ENCODE measurements at places on chromosomes 6 and 20. TPM values are rescaled to one million over a fixed set of nuclear protein-coding genes. Genes with fewer than 3 reads are reported as not detected.

- no peak overlapping the region for H3K4me3 ChIP-seq
- no peaks in the 10 kb centered on the region for H3K4me1 ChIP-seq
Observed at GRCh38 chr6:28748192-28748591, 175.6 kb downstream of the TRIM27 start.

- H3K27me3 ChIP-seq: no peaks in the 10 kb centered on the region
- no peak for DNase-seq
- H3K27ac ChIP-seq: peak overlapping the region; percentile 27
- H3K36me3 ChIP-seq: no peaks in the 10 kb centered on the region
Observed at GRCh38 chr6:126040826-126041225, 54.5 kb downstream of the TRMT11 start.

- H3K36me3 ChIP-seq: no peaks in the 10 kb centered on the region
- no peaks in the 10 kb centered on the region for H3K4me1 ChIP-seq
- DNase-seq: no peak
- no peak overlapping the region for H3K4me3 ChIP-seq
- H3K27me3 ChIP-seq: no peaks in the 10 kb centered on the region
- H3K27ac ChIP-seq: no peak overlapping the region
Observed at GRCh38 chr20:17513939-17514338, 17.2 kb downstream of the BFSP1 start.

- H3K36me3 ChIP-seq: no peaks in the 10 kb centered on the region
- H3K4me3 ChIP-seq: no peak overlapping the region
- no peak for DNase-seq
- no peaks in the 10 kb centered on the region for H3K4me1 ChIP-seq
- no peaks in the 10 kb centered on the region for H3K27me3 ChIP-seq
Observed at GRCh38 chr6:40456390-40457013, 130.7 kb downstream of the LRFN2 start.

- H3K36me3 ChIP-seq: no peaks in the 10 kb centered on the region
- H3K27me3 ChIP-seq: no peaks in the 10 kb centered on the region
- DNase-seq: no peak
Observed at GRCh38 chr6:94570581-94570980, 1006.8 kb upstream of the MANEA start.

DNA sequence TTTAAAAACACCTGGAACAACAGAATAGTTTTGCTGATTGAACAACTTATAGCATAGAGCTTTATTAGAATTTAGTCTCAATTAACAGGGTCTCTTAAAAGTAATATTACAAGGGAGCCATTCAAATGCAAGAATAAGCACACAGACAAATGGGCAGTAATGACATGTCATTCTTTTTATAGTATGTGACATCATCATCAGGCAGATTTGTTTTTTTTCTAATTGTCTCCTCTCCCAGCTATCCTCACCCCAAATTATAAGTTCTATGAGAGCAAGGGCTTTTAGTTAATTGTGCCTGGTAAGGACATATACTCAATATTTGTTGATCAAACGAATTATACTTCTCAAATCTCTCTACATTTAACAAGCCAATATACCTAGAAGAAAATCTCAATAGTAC lies 11.0 kb downstream of the PGM3 start:
- no peaks in the 10 kb centered on the region for H3K27me3 ChIP-seq
- H3K4me3 ChIP-seq: no peak overlapping the region
- H3K4me1 ChIP-seq: no peaks in the 10 kb centered on the region
- peaks cover 51% of the 10 kb centered on the region for H3K36me3 ChIP-seq

DNA sequence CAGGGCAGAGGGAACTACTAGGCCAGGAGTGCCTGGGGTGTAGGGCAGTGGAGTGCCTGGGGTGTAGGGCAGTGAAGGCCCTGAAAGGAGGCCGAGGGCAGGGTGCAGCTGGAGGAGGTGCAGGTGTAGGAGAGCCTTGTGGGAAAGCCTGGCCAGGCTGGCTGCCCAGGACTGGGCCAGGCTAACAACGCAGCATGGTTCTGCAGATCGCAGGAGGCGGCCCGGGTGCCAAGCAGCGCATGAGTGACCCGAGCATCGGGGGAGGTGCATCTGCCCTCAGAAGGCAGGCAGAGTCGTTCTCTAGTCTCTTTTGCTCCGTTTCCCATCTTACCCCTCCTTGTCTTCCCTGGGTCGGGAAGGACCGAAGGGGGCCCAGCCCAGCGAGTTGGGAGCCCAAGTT lies 151.5 kb upstream of the PHACTR3 start:
- H3K27me3 ChIP-seq: no peaks in the 10 kb centered on the region
- no peak overlapping the region for H3K27ac ChIP-seq
- no peak for DNase-seq
- no peaks in the 10 kb centered on the region for H3K36me3 ChIP-seq
- no peak overlapping the region for H3K4me3 ChIP-seq

GRCh38 chr20:58923117-58923712 lies 57.8 kb upstream of the NELFCD start:
- no peaks in the 10 kb centered on the region for H3K4me1 ChIP-seq
- no peaks in the 10 kb centered on the region for H3K36me3 ChIP-seq
- DNase-seq: no peak

- no peak for DNase-seq
- H3K27ac ChIP-seq: no peak overlapping the region
- H3K36me3 ChIP-seq: no peaks in the 10 kb centered on the region
Observed at GRCh38 chr6:63452125-63452524, 120.2 kb upstream of the LOC128125822 start.

DNA sequence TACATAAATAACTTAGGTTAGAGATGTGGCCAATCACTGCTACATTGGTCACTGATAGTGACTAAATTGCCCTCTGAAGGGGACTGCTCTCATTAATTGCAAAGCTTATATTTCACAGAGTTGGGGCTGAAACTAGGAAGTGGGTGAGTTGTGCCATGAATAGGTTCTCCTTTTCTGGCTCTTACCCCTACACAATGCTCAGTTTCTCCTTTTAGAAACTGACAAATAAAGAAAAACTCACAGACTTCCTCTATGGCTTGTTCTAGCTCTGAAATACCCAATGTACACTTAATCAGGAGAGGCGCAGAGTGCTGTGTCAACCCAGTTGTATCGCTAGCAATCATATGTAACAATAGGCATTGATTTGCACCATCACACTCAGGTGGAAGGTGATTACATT lies 41.2 kb upstream of the PROKR2 start:
- H3K27ac ChIP-seq: no peak overlapping the region
- H3K27me3 ChIP-seq: no peaks in the 10 kb centered on the region
- H3K4me3 ChIP-seq: no peak overlapping the region
- no peak for DNase-seq
- H3K36me3 ChIP-seq: no peaks in the 10 kb centered on the region

GRCh38 chr6:64113704-64114103 lies 478.1 kb downstream of the PHF3 start:
- no peak overlapping the region for H3K4me3 ChIP-seq
- no peaks in the 10 kb centered on the region for H3K4me1 ChIP-seq
- no peak for DNase-seq
- H3K36me3 ChIP-seq: no peaks in the 10 kb centered on the region
- no peak overlapping the region for H3K27ac ChIP-seq
- no peaks in the 10 kb centered on the region for H3K27me3 ChIP-seq

- DNase-seq: no peak
- H3K27ac ChIP-seq: no peak overlapping the region
Observed at GRCh38 chr20:20547221-20547875, 165.1 kb downstream of the RALGAPA2 start.

DNA sequence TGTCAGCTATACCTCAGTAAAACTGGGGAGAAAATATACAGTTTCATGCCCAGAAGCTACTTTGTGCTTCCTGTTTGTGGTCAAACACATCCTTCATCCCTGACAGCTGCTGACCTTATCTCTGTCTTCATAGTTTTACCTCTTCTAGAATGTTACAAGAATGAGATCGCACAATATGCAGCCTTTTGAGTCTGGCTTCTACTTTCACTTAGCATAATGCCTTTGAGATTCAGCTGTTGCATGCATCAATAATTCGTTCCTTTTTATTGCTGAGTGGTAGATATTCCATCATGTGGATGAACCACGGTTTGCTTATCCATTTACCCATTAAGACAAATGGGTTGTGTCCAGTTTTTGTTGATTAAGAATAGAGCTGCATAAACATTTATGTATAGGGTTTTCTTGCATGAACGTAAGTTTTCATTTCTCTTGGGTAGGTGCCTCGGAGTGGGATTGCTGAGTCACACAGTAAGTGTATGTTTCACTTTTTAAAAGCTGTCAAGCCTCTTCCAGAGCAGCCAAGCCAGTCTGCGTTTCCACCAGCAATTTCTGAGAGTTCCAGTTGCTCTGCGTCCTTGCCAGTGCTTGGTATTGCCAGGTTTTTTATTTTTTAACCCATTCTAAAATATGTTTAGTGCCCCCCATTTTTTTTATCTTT lies 86.6 kb upstream of the PAX1 start:
- H3K27me3 ChIP-seq: peaks cover 11% of the 10 kb centered on the region
- H3K27ac ChIP-seq: no peak overlapping the region
- H3K4me1 ChIP-seq: no peaks in the 10 kb centered on the region
- no peaks in the 10 kb centered on the region for H3K36me3 ChIP-seq
- no peak overlapping the region for H3K4me3 ChIP-seq

GRCh38 chr6:15495375-15495901 lies 167.4 kb downstream of the DTNBP1 start:
- H3K27ac ChIP-seq: no peak overlapping the region
- no peak for DNase-seq

- H3K36me3 ChIP-seq: no peaks in the 10 kb centered on the region
- no peaks in the 10 kb centered on the region for H3K4me1 ChIP-seq
- no peak for DNase-seq
- no peak overlapping the region for H3K27ac ChIP-seq
- no peaks in the 10 kb centered on the region for H3K27me3 ChIP-seq
Observed at GRCh38 chr20:2741463-2741862, 48.9 kb downstream of the EBF4 start.

- H3K27me3 ChIP-seq: no peaks in the 10 kb centered on the region
- H3K27ac ChIP-seq: no peak overlapping the region
- H3K36me3 ChIP-seq: no peaks in the 10 kb centered on the region
- H3K4me1 ChIP-seq: no peaks in the 10 kb centered on the region
Observed at GRCh38 chr6:1892716-1893115, 283.0 kb downstream of the FOXC1 start.

DNA sequence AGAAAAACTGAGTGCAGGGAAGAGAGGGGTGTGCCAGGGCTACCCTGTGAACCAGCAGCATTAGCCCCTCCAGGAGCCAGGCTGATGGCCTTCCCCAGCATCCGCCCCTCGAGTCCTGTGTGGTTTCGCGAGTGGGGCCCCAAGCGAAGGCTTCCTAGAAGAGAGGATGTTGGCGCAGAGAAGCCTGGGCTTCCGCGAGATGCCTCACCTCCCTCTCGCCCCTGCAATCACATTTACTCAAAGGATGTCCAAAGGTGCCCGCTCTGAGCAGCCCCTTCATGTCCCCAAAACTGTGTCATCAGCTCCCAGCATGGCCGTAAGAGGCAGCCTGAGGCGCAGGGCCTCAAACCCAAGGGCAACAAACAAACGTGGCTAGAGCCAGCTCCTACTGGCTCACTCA lies 111.7 kb downstream of the PREX1 start:
- no peak for DNase-seq
- peak overlapping the region; percentile 16 for H3K27ac ChIP-seq
- no peaks in the 10 kb centered on the region for H3K4me1 ChIP-seq
- no peaks in the 10 kb centered on the region for H3K27me3 ChIP-seq
- H3K4me3 ChIP-seq: no peak overlapping the region

DNA sequence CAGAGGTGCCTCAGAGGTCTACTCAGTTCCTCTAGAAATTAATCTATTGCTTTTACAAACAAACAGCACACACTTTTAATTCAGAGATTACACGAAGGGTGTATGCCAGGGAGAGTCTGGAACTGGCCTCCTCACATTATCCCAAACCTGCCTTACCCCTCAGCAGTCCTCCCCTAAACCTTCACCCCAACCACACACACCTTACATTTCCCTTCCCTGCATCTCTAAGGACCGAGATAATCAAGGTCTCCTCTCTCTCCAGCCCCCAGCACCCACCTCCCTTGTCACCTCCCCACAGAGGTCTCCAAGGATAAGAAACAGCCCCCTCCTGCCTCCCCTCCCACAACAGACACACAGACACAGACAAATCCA lies 6.1 kb downstream of the HLA-DRB1 start:
- H3K27me3 ChIP-seq: no peaks in the 10 kb centered on the region
- H3K4me3 ChIP-seq: no peak overlapping the region
- DNase-seq: no peak
- H3K4me1 ChIP-seq: no peaks in the 10 kb centered on the region
- H3K27ac ChIP-seq: no peak overlapping the region

- H3K4me3 ChIP-seq: no peak overlapping the region
- DNase-seq: no peak
- H3K27ac ChIP-seq: no peak overlapping the region
- no peaks in the 10 kb centered on the region for H3K36me3 ChIP-seq
- no peaks in the 10 kb centered on the region for H3K4me1 ChIP-seq
Observed at GRCh38 chr6:114301596-114302219, 41.1 kb downstream of the HS3ST5 start.

GRCh38 chr6:140779341-140779740 lies 1353.4 kb upstream of the GJE1 start:
- no peak overlapping the region for H3K4me3 ChIP-seq
- DNase-seq: no peak
- no peaks in the 10 kb centered on the region for H3K36me3 ChIP-seq
- no peaks in the 10 kb centered on the region for H3K27me3 ChIP-seq
- H3K4me1 ChIP-seq: peaks cover 4% of the 10 kb centered on the region

DNA sequence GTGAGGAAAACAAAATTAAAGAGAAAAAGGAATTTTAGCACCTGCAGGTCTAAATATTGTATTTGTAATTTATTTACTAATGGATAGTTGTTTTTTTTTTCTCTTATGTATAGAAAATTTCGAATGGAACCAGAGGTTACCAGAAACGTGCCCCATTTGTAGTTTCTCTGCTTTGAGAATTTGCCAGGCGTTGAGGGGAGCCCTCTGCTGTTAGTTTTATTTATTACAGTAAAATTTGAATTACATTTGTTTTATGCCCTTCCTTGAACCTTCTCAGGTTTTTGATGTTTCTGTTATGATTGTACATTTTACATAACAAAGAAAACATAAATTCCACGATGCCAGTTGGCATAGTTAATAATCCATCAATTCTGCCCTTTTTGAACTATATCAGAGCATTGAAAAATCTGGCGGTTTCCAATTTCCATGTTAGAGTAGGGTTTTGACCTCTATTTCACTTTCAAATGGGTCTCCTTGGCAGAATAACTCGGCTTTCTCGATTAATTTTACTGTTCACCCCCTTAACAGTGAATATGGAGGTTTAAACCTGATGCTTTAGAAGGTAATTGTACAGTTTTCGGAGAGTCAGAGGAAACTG lies 35.1 kb upstream of the RFPL4B start:
- DNase-seq: no peak
- H3K4me3 ChIP-seq: no peak overlapping the region
- no peaks in the 10 kb centered on the region for H3K36me3 ChIP-seq
- no peak overlapping the region for H3K27ac ChIP-seq

SNAP25 gene
- 35.9 TPM for polyA plus RNA-seq

LY6G6F gene
- polyA plus RNA-seq: not detected

ELOVL4 gene
- 2.1 TPM for polyA plus RNA-seq

SNRNP48 gene
- polyA plus RNA-seq: 3.5 TPM

TOP1 gene
- polyA plus RNA-seq: 19.6 TPM

C20orf141 gene
- polyA plus RNA-seq: not detected

RRBP1 gene
- 168 TPM for polyA plus RNA-seq

GPX5 gene
- not detected for polyA plus RNA-seq

CST2 gene
- 1.3 TPM for polyA plus RNA-seq

HRH3 gene
- polyA plus RNA-seq: 0.13 TPM

PTGIS gene
- polyA plus RNA-seq: 6.3 TPM
